ENCODE measurements at places on chromosomes 11 and 22.

DNA sequence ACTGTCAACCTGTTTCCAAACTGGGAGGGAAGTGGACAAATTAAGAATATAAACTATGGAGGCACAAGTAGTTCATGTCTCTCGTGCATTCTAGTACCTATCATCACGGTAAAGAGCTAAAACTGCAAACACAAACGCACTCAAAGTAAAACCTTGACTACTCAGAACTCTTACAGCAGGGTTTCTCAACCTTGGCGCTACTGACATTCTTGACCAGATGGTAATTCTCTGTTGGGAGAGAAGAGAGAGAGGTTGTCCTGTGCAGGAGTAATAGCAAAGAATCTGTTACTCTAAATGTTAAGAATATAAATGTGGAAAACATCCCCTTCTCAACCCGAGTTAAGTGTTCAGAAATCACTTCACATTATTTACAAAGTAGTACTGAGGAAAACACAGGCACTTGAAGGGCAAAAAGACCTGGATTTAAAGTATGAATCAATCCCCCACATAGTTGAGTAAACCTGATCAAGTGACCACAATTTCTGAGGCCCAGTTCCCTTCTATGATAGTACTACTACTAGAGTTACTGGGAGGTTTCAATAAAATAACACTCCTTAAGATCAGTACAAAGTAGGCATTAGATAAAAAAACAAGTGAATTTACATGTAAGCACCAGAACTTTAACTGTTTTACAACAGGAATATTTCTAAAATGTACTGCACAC, 73.1 kb upstream of the ARHGAP32 start:
- DNase-seq, result no peak

GRCh38 chr11:123427405-123427804, 2.7 kb upstream of the GRAMD1B start:
- DNase-seq, result no peak

DNA sequence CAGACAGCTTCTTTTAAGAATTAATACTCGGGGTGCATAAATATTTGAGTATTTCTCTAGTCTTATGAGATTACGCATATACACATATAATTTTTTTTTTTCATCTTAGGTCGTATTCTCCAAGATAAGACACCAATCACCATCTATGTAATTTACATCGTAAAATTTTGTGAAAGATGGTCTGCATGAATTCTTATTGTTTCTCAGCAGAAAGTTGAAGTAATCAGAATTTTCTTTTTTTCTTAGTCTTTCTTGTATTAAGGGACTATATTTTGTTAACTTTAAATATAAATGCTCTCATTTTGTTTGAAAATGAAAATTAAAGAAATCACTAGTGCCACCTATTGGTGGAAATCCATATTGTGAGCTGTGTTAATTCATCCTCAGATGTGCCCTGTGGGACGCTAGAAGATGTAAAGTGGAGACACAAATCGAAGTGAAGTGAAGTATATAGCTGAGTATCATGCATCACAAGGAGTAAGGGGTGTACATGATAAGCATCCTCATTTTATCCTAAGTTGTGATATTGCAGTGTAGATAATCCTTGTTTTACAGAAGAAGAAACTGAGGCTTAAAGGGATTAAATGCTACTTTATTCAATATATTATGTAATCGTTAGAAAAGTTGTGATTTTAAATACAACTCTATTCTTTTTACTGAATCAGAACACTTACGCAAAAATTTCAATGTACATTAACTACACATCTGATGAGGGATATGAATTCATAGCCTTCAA, 2084.3 kb downstream of the LRRC4C start:
- DNase-seq, result no peak

- DNase-seq, result no peak
Measured at GRCh38 chr11:117696540-117696939, 100.5 kb downstream of the DSCAML1 start.

DNA sequence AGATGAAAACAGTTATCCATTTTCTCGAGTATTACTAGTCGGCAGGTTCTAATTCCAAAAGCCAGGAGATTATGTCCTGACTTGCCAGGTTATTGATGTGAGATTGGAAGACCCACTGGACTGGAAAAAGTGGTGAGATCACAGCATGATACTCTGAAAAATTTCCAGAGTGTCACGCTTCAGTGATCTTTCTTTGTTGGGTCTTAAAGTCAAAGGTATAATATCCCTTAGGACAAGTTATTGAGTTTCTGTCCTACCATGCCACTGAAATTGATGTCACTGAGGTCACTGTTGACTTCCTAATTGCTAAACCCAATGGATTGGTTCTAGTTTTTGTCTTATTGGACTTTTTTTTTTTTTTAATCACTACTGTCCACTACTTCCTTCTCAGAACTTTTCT, 104.5 kb upstream of the GRAMD1B start:
- DNase-seq, result no peak

- no peak for DNase-seq
Measured at GRCh38 chr11:31887180-31887579, 76.1 kb upstream of the PAX6 start.

DNA sequence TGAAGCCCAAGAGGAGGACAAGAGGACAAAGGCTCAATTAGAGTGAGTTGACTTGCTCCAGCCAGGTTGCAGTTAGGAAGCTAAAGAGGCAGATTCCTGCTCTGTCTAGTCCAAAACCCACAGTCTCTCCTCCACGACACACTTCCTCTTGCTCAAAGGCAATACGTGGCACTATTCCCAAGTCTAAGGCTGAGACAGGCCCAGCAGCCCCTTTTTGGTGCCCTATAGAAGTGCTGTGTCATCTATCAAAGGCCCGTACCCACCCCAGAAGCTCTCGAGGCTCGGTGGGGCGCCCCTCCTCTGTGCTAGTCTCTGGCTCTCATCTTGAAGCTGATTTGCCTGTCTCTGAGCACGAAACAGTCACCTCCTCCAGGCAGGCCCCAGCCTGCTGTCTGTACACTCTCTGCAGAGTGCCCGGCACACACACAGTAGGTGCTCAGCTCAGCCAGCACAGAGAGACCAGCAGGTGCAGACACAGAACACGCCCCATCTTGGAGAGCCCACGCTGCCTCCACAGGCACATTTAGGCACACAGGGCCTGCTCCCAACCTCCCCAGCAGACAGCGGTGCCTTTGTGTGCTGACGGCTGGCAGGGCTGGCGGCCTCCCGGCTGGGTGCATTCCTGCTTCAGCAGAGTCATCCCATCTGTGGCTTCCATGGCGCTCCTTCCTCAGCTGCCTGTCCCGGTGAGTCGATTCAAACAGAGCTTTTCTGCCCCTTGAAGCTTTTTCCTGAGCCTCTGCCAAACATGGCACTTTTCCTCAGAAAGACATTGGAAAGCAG, 52.8 kb downstream of the MYH9 start:
- no peak for DNase-seq

DNA sequence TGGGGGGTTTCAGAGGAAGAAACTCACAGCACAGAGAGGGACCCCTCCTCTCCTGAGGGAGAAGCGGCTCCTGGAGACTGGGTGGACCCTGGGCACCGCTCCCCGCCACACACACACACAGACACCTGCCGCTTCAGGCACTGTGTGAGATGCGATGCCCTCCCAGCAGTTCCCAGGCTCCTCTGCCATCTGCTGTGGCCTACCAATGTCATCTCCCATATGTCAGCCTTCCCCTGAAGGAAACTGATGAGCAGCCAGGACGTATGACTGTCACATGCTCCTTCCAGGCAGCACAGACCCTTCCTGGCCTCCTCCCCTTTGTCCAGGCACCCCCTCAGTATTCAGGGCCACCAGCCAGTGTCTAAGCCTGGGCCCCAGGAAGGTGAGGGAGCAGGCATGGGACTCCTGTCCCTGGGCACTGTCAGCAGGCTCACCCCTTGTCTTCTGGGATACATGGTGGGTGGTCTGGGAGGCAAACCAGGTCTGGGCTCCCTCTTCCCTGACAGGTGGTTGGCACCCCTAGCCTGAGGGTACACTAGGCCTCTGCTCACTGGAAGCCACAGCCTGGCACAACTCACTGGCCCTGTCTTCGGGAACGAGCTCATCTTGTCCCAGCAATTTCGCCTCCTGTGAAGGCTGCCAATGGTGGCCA, 11.8 kb upstream of the BCR start:
- DNase-seq, result no peak

GRCh38 chr11:1040428-1041148, 4.1 kb upstream of the MUC6 start:
- no peak for DNase-seq

GRCh38 chr11:6437993-6438392, 2.8 kb downstream of the HPX start:
- DNase-seq, result no peak

DNA sequence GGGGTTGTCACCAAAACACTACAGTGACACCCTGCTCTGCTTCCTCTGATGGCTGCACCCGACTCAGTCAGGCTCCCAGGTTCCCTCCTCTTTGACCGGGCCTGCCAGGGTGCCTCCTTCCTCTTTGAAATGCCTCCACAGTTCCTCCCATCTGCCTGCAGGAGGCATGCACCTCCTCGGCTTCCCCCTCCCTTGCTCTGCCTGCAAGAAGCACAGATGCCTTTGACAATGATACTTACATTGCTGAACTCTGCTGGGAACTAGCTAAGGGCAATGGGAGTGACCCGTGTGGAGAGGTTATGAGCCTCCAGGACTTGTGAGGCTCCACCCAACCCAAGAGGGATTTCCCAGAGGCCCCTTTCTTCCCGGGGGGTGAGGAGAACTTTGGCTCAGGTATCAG, 674.1 kb downstream of the OPCML start:
- DNase-seq, result no peak

DNA sequence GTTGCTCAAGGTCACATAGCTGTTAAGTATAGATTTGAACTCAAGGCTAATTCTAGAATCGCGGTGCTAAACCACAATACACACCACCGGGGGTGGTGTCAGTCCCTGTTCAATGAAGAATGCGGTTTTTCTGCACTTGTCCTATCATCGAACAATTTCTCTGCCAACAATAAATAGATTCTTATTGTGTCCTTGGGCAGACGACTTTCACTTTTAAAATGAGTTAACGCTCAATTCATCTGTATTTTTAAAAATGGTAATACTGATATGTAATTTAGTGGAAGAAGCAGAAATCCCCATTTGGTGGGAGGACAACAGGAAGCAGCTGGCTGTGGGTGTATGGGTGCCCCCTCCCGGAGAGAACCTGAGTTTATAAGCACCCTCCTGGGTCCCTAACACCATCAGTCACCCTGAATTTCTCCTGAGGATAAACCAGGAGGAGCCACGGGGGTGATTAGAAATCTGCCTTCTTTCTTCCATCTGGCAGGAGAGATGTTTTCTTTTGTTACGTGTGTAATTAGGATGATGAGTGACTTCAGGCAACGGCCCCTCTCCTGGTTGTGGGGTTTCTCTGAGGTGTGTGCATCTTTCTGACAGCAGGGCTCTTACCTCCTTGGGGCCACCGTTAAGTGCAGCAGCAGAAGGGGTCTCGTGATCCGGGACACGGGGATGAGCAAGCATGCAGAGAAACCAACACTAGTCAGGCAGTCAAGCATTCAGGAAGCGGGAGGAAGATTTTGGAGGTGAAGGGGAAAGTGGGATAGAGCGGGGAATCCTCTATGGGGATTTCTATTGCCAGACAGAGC, 87.7 kb downstream of the GRAMD1B start:
- DNase-seq, result no peak

GRCh38 chr11:119880143-119880542, 151.1 kb upstream of the NECTIN1 start:
- DNase-seq, result no peak

DNA sequence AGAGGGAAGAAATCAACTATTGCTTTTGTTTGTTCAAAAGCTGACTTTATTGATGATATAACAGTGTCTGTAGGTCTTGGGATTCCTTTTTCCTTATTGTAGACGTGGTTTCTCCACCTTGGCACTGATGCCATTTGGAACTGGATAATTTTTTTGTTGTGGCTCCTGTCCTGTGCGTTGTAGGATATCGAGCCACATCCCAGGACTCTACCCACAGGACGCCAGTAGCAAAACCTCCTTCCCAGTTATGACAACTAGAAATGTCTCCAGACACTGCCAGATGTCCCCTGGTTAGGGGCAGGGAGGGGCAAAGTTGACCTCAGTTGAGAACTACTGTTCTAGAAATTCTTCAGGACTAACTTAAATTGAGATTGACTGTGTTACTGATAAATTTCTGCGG, 45.8 kb downstream of the ZNRF3 start:
- DNase-seq, result no peak

GRCh38 chr11:34890812-34891211, 25.4 kb downstream of the APIP start:
- DNase-seq, result no peak

GRCh38 chr11:96318850-96319249, 24.1 kb downstream of the MAML2 start:
- DNase-seq, result no peak

DNA sequence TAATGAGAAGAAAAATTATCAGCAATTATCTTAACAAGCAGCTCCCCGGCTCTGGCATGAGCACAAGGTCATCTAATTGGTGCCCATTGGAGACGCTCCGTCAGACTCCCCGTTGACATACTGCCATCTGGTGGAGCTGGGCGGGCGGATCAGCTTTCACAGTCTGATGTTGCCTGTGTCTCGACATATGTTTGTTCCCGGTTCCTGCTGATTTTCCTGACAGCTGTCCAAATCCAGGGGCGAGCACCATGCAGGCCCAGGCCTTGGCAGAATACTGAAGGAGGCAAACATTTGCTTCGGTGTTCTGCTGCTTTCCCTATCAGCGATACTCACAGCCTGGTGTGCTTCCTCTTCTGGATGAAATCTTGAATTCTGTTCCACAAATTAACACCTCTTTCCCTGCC, 43.8 kb upstream of the BARX2 start:
- peak; percentile 26 for DNase-seq

DNA sequence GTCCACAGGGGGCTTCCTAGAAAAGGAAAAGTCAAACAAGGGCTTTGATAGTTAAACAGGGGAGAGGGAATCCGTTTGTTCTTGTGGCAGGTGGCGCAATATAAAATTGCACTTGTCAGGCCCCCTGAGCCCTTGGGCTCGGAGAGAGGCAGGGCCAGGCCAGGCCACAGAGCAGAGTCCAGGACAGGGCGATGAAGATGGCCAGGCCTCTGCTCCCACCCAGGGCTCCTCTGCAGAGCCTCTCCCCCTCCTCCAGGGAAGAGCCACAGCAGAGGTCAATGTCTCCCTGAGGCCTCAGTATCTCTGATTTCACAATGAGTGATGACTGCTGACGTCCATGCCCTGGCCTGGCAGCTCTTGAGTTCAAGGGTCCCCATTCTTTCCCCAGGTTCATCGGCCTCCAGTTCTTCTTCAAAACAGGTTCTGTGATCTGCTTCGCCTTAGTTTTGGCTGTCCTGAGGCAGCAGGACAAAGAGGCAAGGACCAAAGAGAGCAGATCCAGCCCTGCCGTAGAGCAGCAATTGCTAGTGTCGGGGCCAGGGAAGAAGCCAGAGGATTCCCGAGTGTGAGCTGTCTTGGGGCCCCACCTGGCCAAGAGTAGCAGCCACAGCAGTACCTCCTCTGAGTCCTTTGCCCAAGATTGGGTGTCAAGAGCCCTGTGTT, 36.4 kb upstream of the TPBGL start:
- no peak for DNase-seq
